Iris pigment epithelial cell (primary cell): ENCODE measurements at places on chromosomes 16 and 17.

- no peak for DNase-seq
Measured at GRCh38 chr17:75592348-75593020, 4.9 kb downstream of the MYO15B start.

DNA sequence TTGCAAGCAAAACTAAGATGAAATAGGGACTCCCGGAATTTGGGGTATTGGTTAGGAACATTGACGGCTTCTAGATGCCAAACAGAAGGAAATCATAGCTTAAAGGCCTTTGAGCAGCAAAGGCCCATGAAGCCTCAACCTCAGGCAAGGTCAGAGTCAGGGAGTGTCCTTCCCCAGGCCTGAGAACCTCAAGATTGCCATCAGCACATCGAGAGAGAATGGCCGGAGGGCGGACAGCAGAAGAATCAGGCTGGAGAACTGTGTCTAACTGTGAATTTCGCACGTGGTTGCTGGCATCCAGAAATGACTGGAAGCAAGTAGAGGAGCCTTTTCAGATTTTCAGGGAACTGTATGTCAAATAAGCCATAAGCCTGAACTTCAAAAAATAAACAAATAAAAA lies 24.8 kb upstream of the ANKRD40CL start:
- no peak for DNase-seq

DNA sequence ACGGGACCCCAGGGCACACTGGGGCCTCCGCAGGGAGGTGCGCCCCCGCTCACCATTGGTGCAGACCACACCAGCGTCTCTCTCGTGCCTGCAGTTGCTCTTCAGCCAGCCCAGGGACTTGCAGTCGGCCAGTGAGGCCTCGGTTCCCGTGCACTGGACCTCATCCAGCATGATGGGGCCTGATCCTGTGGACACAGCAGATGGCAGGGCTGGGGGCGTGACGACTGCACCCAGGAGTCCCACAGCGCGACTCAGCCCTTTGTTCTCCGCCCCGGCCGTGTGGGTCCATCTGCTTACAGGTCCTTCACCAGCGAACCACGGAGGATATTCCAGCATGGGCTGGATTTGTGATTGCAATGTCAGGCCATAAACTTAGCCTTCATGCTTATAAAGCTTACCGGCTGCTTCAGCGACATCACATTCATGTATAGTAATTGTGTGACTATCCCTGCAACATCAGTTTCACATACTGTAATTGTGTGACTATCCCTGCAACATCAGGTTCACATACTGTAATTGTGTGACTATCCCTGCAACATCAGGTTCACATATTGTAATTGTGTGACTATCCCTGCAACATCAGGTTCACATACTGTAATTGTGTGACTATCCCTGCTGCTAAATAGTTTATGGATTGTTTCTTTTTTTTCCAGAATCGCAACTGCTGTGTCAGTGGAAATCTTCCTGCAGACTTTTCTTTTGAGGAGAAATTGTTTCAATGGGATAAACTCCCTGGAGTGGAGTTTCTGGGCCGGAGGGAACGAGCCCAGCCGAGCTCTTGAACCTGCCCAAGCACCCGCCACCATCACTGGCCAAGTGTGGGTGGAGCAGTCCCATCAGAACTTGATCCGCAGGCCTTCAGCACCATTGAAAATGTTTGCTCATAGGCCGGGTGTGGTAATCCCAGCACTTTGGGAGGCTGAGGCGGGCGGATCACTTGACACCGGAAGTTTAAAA lies 4.8 kb downstream of the LGALS3BP start:
- DNase-seq, result peak; percentile 88

DNA sequence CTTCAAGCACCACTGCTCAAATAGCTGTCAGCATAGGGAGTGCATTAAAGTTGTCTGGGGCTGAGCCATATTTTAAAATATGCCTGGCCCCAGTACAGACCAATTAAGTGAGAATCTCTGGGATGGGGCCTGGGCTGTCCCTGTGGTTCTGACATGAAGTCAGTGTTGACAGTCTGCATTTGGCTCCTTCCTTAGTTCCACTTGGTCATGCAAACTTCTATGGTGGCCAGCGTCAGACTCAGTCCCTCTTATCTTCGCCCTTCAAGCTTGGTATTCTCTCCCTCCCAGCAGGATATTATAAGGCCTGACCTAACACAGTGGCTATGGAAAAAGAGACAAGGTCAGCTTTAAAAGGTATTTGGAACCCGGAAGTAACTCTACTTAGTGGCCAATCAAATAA lies 177.2 kb downstream of the PMP22 start:
- DNase-seq, result no peak

GRCh38 chr16:9738690-9739089 lies 443.5 kb downstream of the GRIN2A start:
- no peak for DNase-seq

DNA sequence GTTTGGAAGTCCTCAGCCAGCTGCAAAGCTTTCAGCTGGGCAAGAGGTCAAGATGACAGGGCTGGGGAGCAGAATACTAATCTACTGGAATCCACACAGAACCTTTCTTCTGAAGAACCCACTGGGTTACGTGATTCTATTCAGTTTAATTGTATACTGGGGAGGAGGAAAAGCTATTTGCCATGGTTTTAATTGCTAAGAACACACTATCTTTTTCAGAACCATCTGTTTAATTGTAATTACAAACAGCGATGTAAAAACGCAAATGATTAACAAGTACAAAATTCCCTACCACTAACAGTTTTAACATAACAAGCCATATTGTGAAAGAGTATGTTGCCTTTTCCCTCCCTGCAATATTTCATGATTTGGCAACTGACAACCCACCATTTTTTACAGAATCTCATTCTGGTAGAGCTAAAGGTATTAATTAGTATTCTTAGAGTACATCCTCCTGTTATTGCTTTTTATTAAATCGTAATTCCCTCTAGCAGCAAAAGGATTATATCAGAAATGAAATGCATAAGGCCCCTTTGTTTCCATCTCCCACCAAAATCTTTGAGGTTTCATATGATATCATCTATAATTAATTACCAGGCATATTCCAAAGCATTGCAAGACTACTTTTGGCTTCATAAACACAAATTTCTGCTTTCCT lies 12.1 kb downstream of the HYDIN start:
- DNase-seq, result no peak

- DNase-seq, result no peak
Measured at GRCh38 chr17:38915639-38915995, 9.8 kb upstream of the LASP1NB start.

DNA sequence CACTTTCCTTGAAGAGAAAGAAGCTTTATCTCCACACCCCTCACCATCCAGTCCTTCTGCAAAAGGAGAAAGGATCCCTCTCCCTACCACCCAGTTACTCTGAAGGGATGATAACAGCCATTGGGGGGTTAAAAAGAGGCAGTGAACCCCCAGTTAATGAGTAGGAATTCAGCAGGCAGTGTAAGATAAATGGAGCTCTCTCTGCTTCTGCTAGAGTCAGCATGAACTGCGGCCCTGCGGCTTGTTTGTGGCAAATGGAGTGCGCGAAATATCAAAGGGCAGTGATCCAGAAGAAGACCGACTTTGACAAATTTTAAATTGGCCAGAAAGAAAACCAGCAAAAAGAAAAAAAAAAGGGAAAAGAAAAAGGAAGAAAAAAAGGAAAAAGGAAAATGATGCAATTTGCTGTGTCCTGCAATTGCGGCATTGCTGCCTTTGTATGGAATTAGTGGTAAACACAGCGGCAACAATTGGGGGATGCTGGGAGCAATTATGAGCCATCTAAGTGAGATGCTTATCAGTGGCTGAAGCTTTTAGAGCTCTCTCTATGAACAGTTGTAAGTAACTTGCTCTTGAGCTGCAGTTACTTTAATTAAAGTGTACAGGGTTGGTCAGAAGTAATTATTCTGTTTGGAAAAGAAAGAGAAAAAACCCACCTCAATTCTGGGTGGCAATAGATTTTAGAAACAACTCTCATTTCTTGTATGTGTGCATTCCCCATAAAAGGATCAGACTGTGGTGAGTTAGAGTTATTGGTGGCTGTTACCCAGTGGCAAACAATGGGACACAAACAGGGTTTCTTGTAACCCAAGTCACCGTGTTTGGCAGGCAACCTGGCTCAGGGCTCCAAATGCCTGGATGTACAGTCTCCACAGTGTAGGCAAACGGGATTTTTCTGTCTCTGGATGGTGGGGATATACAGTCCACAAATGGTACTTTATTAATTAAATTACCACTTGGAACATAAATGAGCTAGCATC lies 161.3 kb downstream of the AATF start:
- DNase-seq, result no peak

DNA sequence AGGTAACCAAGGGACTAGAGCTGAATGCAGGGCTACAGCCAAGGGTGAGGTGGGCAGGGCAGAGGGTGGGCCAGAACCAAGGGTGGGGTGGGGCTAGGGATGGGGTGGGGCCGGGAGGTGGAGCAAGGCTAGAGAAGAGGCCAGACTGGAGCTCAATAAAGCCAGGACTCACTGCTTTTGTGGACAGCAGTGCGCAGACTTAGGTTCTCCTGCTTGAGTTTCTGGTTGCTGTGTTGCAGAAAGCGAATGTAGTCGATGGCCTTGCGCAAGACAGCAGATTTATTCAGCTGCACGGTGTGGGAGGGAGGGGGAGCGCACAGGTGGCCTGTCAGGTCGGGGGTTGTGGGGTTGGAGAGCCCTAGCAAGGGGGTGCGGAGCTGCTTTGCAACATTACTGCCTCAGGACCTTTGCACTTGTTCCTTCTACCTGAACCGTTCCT lies 18.7 kb downstream of the SREBF1 start:
- peak; percentile 49 for DNase-seq

- DNase-seq, result peak; percentile 88
Measured at GRCh38 chr17:46056800-46057304, 57.8 kb downstream of the STH start.

DNA sequence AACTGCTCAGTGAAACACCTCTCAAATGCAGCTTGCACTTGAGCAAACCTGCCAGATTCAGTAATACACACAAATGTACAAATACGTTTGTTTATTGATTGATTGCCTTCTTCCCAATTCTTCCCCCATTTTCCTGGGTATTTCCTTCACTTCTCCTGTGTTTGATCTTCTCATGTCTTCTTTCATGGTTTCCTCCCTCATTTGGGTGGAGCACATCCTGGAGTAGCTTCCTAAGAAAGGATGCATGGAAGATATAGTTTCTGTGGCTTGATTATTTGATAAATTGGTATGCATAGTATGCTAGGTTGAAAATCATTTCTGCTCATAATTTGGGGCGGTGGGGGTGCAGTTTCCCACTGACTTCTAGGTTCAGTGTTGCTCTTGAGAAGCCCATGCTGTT lies 28.8 kb downstream of the JPH3 start:
- DNase-seq, result no peak

DNA sequence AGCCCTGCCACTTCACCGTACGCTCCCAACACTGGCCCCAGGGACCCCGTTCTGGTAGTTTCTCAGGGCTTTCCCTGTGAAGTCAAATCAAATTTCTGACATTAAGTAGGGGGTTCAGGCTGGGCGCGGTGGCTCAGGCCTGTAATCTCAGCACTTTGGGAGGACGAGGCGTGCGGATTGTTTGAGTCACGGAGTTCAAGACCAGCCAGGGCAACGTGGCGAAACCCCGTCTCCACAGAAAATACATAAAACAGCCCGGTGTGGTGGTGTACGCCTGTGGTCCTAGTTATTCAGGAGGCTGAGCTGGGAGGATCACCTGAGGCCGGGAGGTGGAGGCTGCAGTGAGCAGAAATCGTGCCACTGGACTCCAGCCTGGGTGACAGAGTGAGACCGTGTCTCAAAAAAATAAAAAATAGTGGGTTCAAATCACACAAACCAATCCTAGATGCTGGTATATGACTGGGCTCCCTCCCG lies 632 bp downstream of the CYBC1 start:
- no peak for DNase-seq

DNA sequence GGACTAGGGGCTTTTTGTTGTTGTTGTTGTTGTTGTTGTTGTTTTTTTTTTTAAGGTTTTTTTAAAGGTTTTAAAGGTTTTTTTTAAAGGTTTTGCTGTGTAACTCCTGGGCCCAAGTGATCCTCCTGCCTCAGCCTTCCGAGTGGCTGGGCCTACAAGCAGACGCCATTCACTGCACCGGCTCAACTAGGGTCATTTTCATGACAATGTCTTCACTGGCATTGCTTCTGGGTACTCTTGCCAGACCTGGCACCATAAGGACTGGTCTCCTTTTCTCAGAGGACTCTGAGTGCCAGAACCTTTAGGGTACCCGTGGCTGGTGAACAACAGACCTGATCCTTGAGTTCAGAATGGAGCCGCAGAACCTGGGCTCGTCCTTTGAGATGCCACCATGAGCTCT lies 20.4 kb downstream of the POLR3E start:
- DNase-seq, result no peak

DNA sequence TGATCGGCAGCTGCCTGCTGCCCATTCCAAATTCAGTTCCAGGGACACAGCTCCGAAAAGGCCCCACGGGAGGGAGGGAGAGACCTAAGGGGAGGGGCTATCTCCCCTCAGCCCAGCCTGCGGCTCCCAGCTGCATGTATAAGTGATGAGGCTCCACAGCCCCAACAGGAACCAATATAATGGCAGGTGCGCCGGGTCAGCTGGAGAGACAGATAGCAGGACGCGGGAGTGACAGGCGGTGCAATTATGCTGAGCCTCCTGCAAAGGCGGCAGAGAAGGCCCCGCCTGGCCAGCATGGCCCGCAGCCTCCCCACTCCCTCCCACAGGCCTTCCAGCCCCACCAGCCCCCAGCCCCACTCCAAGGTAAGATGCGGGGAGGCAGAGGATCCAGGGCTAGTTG lies 8.1 kb upstream of the C1QL1 start:
- DNase-seq, result no peak

GRCh38 chr16:24685539-24686432 lies 43.7 kb upstream of the TNRC6A start:
- peak; percentile 85 for DNase-seq

- peak; percentile 52 for DNase-seq
Measured at GRCh38 chr16:2178321-2179106, 17.9 kb downstream of the CASKIN1 start.

DNA sequence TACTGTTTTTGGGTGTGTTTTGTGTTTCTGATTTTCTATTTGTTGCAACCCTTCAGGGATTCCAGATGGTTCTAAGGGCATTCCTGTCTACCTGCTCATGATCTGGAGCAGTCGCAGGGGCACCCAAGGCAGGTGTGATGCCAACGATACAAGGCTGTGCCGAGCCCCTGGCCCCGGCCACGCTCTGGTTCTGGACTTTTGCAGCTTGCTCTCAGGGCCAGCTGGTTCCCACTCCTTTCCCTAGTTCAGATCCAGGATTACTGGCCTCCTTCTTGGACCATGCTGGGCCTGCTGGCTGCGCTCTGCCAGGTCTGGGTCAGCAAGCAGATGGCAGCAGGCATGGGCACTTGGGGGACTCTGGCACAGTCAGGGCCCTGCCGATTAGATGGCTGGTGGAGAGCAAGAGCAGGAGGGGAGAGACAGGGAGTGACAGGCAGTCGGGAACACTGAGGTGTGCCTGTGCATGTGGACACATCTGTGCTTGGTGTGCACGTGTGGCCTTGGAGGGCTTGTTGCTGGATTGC lies 15.2 kb upstream of the RAP1GAP2 start:
- no peak for DNase-seq

- DNase-seq, result no peak
Measured at GRCh38 chr16:23480257-23480656, 27.3 kb upstream of the COG7 start.

- peak; percentile 34 for DNase-seq
Measured at GRCh38 chr16:14244196-14245010, 173.3 kb downstream of the MRTFB start.

- no peak for DNase-seq
Measured at GRCh38 chr16:15490123-15490711, 55.8 kb downstream of the BMERB1 start.

GRCh38 chr17:37133136-37133535 lies 184.4 kb downstream of the AATF start:
- DNase-seq, result no peak
